AG04449 (cell line): ENCODE measurements at places on chromosomes 7 and 10.
A peak's percentile ranks its signal among the peaks of the same experiment; 100 is the strongest.

- DNase-seq = no peak
Measured at GRCh38 chr10:81600185-81600584, 274.8 kb upstream of the NRG3 start.

DNA sequence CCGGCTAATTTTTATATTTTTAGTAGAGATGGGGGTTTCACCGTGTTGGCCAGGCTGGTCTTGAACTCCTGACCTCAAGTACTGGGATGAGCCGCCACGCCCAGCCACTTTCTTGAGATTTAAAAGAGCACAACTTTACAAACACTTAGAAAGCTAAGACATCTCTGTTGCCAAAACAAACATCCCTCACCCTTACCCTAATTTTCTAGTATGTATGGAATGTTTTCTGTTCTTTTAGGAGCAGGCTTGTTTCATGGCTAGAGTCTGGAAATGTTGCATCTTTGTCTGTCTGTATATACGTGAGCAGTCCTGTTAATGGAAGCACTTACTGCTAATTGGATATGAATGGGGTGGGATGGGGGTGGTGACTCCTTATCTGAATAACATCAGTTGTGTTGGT lies 2.9 kb downstream of the OLAH start:
- peak; percentile 55 for DNase-seq

- DNase-seq = no peak
Measured at GRCh38 chr10:128499956-128500355, 373.7 kb upstream of the MKI67 start.

DNA sequence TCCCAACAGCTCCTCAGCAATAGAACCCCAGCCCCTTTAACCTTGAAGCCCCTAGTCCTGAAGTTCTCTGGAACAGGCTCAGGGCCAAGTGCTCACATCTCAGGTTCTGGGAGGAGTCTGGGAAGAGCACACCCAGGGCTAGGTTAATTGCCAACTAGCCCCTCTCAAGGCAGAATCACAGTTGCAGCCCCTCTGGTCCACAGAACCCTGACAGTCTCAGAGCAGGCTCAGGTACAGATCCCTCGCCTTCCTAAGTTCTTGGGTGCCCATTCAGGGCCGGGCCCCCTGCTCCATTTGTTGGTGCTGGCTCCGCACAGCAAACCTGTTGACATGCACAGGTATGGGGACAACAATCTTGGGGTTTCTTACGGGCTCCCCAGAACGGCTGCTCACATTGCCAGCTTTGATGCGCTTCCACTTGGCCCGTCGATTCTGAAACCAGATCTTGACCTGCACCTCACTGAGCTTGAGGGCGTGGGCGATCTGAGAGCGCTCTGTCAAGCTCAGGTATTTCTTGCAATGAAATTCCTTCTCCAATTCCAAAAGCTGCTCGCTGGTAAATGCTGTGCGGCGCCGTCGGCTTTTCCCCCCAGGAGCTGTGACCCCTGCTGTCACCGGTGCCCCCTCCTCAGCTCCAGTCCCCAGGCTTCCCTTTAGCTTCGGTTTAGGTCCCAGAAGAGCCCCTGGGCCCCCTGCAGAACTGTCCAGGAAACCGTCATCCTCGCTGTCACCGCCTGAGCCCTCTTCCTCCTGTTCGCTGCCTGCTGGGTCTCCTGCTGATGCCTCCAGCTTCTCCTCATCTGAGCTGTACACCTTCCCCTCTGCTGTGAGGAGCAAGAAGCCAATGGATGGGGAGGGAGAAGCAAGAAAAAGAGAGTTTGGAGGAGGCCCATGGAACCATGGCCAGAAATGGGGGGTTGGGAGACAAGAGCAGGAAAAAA lies 18.9 kb downstream of the GBX1 start:
- DNase-seq = no peak

- no peak for DNase-seq
Measured at GRCh38 chr7:8442051-8442813, 8.8 kb downstream of the NXPH1 start.

DNA sequence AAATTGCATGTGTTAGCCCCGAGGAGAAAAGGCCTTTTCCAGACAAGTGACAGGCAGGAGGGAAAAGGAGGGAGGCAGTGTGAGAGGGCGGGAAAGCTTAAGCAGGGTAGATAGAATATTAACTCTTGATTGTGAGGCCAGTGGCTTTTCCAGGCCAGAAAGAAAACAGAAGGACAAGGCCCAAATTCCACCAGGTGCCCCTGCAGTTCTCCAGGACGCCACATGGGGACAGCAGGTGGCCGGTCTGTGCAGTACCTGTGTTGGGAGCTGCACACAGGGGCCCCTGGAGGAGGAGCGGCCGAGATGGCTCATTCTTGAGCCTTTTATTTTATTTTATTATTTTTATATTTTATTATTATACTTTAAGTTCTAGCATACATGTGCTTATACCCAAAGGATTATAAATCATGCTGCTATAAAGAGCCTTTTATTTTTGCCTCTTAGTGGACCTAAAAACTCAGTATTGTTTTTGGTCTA lies 141.3 kb upstream of the KLF14 start:
- DNase-seq = no peak

- DNase-seq = no peak
Measured at GRCh38 chr7:155469311-155470185, 11.6 kb downstream of the EN2 start.

DNA sequence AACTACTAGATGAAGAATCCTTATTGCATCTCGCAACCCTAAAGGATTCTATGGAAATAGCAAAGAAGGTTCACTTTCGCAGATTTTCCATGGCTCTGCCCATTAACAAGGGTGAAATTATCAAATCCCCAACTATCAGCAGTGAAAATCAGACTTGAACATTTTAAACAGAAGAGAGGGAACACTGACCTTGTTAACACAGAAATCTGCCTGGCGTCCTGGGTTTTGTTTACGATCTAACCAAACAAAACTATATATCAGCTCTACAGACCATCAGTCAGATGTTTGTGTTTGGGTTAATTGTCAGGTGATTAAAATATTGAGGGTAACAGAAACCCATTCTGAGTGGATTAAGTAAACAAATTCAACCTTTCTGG lies 1.9 kb downstream of the CTTNBP2 start:
- no peak for DNase-seq

GRCh38 chr10:62501547-62501946 lies 127.4 kb downstream of the ZNF365 start:
- no peak for DNase-seq

DNA sequence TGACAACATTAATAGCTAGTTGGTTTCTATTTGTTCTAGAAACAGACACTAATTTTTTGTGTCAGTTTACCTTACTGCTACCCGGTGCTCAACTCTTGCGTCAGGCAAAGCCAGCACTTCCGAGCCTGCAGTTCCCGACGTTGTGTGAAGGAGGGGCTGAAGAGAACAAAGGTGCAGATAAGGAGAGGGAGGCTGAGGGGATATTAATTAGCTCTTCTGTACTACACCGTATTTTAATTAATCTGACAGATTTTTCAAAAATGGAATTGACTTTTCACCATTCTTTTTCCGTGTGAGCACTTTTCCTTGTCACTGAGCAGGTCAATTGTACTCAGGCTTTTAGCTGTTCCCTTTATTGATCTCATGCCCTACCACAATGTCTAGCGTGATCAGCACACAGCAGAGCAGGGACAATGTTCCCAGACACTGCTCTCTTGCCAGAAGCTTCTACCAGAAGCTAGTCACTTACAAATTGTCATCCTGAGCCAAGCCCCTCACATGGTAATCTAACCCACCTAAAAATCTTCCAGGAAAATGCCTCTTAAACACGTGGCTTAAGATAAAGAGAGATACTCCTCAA lies 650.5 kb upstream of the MKI67 start:
- no peak for DNase-seq

- no peak for DNase-seq
Measured at GRCh38 chr7:149381245-149381644, 79.6 kb downstream of the ZNF777 start.

- no peak for DNase-seq
Measured at GRCh38 chr10:34756584-34756983, 58.5 kb downstream of the PARD3 start.

DNA sequence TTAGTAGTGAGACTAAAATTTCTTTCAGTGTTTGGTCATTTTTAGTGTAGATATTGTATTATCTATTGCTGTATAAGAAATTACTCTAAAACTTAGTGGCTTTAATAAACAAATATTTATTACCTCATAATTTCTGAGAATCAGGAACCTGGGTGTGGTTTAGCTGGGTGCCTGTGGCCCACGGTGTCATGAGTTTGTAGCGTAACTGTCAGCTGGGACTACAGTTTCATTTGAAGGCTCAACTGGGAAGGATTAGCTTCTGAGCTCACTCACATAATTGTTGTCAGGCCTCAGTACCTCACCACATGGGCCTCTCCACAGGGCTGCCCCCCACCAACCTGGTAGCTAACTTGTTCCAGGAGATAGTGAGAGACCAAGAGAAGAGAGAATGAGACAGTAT lies 98.5 kb downstream of the SRI start:
- no peak for DNase-seq

DNA sequence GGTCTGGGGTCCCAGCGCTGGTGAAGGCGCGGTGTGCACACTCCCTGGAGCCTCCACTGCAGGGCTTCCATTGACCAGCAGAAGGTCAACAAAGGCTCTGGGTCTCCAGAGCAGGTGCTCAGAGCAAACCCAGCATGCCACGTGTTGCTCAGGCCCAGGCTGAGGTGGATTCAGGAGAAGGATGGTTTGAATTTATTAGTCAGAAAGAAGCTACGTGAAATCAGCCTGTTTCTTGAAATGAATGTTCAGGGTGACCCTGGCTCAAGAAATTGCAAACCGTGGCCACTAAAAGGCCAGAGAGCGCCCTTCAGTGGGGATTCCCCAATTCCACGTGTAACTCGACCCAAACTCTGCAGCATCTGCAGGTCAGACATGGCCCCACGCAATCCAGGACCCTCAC lies 82.7 kb upstream of the PFKP start:
- no peak for DNase-seq

DNA sequence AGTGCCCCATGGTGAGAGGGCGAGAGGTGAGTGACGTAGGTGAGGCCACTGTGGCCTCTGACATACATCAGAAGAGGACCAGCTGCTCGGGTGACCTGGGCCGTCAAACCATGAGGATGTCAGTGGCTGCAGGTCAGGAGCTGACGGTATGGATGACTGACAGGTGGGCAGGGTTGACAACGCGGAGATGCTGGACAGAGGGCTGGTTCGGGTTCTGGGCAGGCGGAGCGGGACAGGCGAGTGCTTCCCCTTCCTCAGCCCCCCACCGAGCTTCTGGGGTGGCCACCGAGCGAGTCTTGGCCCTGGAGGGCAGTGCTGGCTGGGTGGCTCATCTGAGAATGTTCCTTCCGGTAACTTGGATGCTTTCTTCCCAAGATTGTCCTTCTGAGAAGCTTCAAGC lies 91.8 kb downstream of the ACTR3B start:
- no peak for DNase-seq

DNA sequence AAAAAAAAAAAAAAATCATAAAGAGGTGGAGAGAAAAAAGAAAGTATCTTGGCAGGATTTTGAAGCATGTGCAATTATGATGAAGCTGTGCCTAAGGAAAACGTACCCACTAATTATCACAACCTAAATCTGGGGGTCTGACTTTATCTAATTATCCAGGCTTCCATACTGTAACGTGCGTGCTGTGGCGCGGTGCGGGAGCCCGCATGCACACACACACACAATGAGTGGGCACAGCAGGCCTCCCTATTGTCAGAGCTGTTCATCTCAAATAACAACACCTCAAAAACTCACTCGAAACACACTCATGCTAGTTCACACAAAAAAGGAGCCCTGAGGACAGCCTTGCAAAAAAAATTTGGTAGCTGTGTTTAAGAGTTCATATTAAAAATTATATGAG lies 31.9 kb downstream of the BEND7 start:
- no peak for DNase-seq

GRCh38 chr7:155455132-155455693 lies 2.7 kb upstream of the EN2 start:
- DNase-seq = no peak

DNA sequence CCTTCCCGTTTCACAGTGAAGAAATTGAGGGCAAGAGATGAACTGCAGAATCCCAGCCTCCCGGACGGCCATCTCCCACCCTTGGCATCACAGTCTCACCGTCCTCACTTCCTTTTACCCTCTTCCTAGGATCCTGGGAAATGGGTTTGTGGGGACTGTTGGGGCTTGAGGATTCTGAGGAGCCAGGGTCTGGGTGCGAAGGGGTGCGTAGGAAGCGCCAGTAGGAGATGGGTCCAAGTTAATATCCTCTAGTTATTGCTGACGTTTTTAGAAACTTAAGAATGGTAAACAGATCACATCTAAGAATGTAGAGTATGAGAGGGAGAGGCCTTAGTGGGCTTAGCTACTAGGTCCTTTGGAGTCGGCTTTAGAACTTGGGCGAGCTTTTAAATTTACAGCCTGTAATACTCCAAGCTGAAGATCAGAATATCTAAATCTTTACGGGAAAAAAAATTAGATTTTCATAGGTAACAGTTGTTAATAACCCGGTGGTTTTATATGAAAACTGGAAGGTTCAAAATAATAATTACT lies 696 bp downstream of the MALSU1 start:
- no peak for DNase-seq

- no peak for DNase-seq
Measured at GRCh38 chr10:85864868-85865526, 501.6 kb downstream of the GRID1 start.

DNA sequence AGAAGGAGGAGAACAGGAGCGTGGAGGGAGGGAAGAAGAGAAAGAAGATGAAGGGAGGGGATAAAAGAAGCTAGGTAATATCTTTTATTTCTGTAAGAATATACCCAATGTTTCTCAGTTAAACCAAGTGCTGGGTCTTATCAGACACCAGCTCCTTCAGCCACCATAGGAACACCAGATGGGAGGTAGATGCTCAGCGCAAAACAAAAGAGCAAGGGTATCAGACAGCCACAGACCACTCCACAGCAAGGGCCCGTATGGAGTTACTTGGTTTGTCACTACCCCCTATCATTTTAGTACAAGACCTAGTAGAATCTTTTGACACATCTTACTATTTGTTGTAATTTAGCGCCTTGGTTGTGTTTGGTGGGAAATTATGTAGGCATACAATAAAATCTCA lies 65.9 kb upstream of the FAM133B start:
- no peak for DNase-seq

GRCh38 chr7:140229101-140229525 lies 52.3 kb upstream of the KDM7A start:
- DNase-seq = no peak

DNA sequence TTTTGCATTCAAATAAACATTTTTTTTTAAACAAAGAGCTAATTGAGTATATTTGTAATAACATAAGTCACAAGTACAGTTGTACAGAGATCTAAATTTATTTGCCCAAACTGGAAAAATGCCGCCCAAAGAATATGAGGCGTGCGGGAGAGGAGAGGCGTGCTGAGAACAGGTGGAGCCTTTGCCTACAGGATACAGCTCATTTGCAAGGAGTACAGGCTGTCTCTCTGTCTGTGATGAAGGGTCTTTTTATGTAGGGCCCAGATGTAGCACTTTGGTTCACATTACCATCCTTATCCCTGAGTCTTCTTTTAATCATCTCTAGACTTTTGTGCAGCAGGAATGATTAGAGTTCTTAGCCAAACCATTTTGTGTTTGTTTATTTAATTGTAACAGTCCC lies 58.2 kb downstream of the POU6F2 start:
- DNase-seq = no peak

GRCh38 chr7:780516-780915 lies 51.8 kb upstream of the SUN1 start:
- no peak for DNase-seq
